ENCODE measurements at places on chromosomes 2 and 18. TPM values are rescaled to one million over a fixed set of nuclear protein-coding genes. Genes with fewer than 3 reads are reported as not detected.

The MOB4 gene
- 47.0 TPM for polyA plus RNA-seq

The MEP1B gene
- not detected for polyA plus RNA-seq

The FOXI3 gene
- 0.13 TPM for polyA plus RNA-seq

The VAMP8 gene
- polyA plus RNA-seq: 124 TPM

The ERFE gene
- 4.9 TPM for polyA plus RNA-seq

The ALPP gene
- polyA plus RNA-seq: 0.06 TPM

The COBLL1 gene
- 117 TPM for polyA plus RNA-seq

The CACNB4 gene
- polyA plus RNA-seq: 12.5 TPM

The CDH19 gene
- polyA plus RNA-seq: 0.23 TPM

The DSG4 gene
- 0.03 TPM for polyA plus RNA-seq

The ALK gene
- 0.31 TPM for polyA plus RNA-seq

The ANTXR1 gene
- polyA plus RNA-seq: 79.0 TPM

- DNase-seq: no peak
Observed at GRCh38 chr2:198100346-198100745, 296.0 kb downstream of the PLCL1 start.

- DNase-seq: no peak
Observed at GRCh38 chr18:25001803-25002202, 350.2 kb downstream of the ZNF521 start.

- no peak for DNase-seq
Observed at GRCh38 chr2:55334728-55335127, 65.7 kb upstream of the MTIF2 start.

GRCh38 chr2:123935405-123935804 lies 89.7 kb upstream of the CNTNAP5 start:
- no peak for DNase-seq

- no peak for DNase-seq
Observed at GRCh38 chr2:178865999-178866398, 58.8 kb upstream of the TTN start.

DNA sequence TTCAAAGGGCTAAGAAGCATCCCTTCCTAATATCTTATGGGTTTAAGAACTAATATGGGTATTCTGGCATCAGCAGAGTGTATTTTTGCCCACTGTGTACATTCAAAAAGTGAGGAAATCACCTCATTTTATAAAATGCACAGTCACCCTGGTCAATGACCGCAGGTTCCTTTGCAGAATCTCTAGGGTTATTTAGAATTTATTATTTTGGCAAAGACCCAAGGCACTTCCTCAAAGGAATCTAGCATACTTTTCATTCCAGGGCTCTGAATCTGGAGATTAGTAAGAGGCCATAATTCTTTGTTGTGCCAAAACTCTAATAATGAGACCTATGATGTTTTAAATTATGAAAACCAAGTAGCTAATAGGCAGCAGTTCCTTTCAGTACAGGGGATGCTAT lies 27.2 kb upstream of the CDH2 start:
- DNase-seq: no peak

GRCh38 chr18:31070206-31070605 lies 27.7 kb upstream of the DSC3 start:
- DNase-seq: no peak

DNA sequence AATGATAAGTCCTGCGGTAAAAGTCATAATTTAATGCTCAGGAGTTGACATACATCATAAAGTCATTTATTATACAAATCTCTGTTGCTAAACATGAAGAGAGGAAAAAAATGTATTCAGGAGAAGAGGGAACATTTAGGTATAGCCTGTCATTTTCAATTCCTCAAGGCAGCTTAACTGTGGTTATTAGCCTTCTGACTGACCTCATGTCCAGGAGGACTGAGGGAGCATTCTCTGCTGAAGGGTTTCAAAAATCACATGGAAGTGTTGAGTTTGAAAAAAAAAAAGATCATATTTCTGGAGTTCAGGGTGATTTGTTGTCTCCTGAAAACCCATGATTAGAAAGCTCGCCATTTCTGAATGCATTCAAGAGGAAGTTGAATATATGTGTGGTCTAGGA lies 1371.1 kb upstream of the LRRTM1 start:
- no peak for DNase-seq

GRCh38 chr2:207394812-207395534 lies 134.8 kb upstream of the CREB1 start:
- no peak for DNase-seq

- no peak for DNase-seq
Observed at GRCh38 chr18:67516539-67517443, at the start of gene DSEL. Gene DSEL, minus strand, starts transcription at chr18:67516720. Its CDS starts 2,112 bp downstream, at chr18:67514608.

DNA sequence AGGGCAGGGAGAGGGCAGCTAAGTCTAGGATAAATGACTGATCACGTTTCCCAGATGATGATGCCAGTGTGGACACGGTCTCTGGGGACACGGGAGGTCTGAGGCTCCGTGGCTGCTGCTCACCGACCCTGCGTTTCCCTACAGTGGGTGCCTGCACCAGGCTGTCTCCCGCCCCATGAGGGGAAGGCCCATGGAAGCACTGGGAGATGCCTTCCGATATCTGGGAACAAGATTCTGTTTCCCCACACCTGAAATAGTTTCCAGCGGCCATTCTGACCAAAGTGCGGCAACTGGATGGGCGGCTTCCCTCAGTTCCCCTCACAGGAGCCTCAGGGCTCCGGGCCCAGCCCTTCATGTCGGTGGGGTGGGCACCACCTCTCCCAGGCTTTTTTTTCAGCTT lies 83.1 kb downstream of the EDAR start:
- no peak for DNase-seq

GRCh38 chr2:145194673-145195072 lies 674.8 kb upstream of the ZEB2 start:
- DNase-seq: no peak

GRCh38 chr2:156505696-156506095 lies 69.5 kb downstream of the GPD2 start:
- no peak for DNase-seq

DNA sequence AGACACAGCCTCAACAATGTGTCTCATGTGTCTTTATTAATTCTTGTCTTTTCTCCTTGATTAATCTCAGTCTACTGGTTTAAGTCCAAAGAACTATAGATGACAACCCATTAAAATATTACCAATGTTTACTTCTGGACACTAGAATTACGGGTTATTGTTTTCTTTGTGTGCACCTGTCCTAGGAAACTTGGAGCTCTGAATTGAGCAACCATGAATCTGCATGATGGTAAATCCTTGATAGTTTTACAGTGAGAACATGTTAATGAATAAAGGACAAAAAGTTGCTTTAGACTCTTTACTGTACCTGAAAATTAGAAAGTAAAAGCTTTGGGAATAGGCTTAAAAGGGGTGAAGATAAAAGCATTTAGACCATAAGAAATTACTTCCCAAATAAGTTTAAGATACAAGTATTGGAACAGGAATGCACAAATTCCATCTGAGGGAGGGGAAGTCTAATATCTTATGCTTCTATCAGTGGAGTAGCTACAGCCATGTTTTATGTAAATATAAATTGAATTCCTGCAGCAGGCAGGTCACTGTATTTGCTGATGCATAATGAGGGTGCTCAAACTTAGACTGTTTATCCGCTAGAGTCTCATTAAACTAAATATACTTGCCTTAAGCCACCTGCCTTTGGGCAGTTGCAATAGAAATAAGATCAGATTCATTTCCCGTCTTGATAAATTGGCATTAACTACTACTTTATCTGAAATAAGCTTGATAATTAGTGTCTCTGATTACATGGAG lies 603.7 kb upstream of the GCFC2 start:
- no peak for DNase-seq

DNA sequence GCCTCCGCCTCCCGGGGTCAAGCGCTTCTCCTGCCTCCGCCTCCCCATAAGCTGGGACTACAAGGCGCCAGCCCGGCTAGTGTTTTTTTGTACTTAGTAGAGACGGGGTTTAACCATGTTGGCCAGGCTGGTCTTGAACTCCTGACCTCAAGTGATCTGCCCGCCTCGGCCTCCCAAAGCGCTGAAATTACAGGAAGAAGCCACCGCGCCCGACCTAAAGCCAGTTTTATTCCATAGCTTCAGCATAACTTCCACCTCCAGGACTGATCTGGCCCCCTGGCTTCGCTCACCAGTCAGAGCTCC lies 783 bp upstream of the TXNL4A start:
- DNase-seq: no peak

- DNase-seq: peak; percentile 62
Observed at GRCh38 chr2:217650716-217651360, 352.0 kb downstream of the TNS1 start.

- DNase-seq: no peak
Observed at GRCh38 chr2:70068119-70068518, 19.2 kb upstream of the PCBP1 start.

DNA sequence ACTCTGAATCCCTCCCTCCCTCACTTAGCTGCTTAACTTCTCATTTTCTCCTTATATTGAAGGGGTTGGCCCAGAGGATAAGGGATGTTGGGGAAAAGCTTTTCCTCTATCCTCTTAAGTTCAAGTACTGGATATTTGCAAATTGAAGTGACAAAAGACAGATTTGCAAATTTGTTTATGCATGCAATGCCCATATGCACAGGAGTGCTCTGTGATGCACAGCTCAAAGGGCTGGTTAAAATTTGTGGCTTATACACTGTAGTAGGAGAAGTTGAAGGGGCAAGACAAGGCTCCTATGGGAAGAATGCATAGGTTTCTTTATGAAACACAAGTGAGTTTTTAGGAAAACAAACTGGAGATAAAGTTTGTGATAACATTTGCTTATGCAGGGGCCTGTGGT lies 8.4 kb upstream of the MSH6 start:
- DNase-seq: no peak

DNA sequence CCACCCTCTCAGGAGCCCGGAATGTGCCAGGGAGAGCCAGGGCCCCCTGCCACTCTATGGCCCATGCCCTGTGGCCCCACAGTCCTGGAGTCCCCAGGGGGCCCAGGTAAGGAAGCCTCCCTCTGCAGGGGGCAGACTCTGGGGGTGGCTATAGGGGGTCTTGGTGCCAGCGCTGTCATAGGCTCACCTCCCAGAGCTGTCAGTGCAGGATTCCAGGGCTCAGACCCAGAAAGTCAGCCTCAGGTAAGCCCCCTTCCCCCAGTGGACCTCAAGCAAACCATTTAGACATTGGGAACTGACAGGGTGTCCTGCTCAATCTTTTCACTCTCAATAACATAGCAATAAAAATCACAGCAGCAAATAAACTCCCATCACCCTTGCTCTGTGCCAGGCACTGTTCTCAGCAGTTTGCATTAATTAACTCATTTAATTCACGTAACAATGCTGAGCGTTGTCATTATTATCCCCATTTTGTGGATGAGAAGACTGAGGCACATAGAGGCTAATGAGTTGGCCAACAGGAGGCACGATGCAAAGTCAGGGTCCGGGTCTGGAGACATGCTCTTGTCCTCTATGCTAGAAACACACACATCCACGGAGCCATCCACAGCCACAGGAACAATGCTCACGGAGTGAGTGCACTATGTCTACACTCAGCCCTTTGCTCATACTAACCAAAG lies 79.6 kb downstream of the TNS1 start:
- no peak for DNase-seq

DNA sequence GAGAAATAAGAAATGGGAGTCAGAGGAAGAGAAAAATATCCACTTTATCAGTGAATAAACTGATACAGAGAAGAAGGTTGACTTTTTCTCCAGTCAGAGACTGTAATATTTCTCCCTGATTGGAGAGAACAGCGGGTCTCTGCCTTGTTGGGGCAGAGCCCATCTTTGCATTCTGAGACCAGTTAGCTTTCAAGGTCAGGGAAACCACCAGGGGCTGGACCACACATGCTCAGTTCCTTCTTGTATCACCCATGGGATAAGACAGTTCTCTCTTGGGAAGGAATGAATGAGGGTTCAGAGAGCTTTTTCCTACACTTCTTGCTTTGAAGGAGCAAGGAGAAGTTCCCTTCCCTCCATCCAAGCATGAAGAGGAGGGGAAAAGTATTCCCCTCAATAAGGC lies 12.2 kb downstream of the GPATCH11 start:
- no peak for DNase-seq

DNA sequence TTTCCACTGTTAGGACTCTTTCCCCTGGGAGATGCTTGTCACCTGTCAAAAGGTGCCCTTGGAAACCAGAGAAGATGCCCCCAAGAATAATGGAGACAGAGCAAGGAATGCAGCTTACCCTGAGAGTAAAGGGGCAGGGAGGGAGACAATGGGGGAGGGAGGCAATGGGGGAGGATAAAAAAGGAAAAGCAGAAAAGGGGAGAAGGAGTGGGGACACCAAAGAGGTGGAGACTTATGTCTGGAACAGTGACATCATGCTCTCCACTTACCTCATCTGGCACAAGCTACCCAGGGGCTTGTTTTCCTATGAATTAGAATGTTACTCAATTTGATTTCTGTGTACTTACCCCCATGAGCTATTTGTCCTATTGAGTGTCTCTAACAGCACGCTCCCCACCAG lies 67.9 kb downstream of the MRO start:
- DNase-seq: no peak

DNA sequence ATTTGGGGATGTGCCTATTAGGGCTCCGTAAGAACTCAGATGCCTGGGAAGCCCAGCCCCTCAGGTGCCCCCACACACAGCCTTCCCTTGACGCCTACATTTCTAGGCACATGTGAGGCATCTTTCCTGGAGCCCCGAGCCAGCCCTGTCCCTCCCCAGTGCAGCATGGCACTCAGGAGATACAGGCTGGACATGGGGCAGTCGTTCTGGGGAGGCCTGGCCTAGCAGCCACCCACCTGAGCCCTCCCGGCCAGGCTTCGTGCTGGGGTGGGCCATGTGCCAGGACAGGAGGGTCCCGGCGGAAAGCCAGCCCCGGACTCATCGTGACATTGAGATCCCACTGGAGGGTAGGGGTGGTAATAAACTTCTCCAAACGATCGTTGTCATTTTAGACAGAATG lies 15.2 kb downstream of the BOK start:
- DNase-seq: no peak

DNA sequence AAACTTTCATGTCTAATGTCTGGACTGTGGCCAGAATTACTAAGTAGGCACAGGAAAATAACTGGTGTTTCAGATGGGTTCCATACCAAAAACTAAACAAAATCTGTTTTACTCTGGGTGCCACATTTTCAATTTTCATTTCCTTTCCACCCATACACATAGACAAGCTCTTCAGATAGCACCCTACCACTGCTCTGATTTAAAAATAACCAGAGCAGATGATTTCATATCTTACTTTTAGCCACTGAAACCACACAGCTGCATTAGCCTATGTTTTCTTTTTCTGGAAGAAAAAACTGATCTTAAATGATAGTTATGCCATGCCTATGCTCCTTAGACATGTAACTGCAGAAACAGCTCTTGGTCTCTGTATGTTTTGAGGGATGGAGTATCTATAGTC lies 647.6 kb downstream of the CPS1 start:
- no peak for DNase-seq
